Activated CD8-positive, alpha-beta memory T cell treated with anti-CD3 and anti-CD28 coated beads for 24 hours (primary cell): ENCODE measurements at places on chromosomes 1 and 21.

GRCh38 chr1:235056937-235057336 lies 71.7 kb downstream of the TOMM20 start:
- no peak for DNase-seq

DNA sequence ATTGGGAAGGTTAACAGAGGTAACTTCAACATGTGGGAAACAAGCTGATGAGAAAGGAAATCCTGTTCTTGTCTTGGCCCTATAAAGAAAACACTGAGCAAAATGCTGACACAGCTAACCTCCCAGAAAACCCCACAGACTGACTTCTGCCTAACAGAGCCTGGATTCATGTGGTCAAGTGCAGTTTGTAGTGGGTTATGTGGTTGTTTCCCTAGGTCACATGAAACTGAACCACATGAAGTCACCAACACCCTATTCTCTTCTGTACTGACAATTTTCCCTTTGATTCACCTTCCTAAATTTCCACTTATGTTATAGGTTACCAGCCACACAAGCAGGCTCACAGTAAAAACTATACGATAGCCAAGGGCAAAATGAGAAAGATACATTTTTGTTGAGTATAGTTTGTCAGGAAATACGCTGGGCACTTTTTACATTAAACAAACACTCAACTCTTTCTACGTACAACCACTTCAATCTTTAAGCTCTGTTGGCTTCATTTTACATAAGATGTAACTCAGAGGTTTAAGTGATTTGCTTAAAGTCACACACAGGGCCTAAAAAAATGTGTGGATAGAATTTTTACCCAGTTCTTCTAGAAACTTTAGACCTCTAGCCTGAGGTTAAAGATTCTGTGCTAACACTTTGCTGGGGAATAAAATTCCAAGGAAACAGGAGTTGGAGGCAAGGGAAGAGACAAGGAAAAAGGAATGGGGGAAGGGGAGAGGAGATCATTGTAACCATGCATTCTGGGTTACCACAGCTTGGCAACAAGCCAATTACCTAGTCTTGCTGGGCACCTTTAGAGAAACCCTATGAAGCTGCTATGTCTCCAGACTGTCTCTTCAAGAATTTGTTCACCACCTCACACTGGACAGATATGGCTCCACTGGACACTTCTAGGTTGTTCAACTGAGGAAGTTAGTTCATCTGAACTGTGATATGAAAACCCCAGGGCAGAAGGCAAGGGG lies 601.6 kb upstream of the USP24 start:
- DNase-seq = no peak

DNA sequence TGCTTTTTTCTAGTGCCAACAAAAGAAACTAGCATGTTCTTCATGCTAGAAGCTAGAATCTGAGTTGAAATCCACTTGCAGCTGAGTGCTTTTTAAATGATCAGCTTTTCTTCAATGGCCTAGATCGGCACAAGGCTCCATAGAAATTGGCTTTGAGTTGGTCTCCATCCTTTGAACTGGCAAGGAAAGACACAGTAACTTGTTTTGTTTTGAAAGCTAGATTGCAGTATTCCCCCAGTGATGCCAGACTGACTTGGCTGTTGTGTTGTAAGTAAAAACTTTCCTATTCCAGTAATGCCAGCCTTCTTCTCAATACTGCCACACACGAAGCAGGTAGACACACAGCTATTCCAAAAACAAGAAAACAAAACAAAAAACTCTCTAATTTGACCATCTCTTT lies 139.1 kb downstream of the FMN2 start:
- no peak for DNase-seq

DNA sequence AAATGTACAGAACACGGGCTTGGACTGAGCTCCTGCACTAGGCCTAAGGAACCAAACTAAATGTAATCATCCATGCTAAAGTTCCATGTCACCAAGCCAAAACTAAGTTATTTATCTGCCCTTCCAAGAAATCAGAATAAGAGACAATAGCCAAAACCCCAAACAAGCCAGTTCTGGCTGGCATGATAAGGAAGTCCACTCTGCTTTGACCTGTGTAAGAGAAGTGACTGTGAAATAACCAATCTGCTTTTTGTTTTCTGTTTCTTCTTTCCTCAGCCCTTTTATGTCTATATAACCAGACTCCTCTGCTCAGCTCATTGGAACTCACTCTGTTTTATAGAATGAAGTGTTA lies 15.1 kb downstream of the PLPPR5 start:
- DNase-seq = no peak

DNA sequence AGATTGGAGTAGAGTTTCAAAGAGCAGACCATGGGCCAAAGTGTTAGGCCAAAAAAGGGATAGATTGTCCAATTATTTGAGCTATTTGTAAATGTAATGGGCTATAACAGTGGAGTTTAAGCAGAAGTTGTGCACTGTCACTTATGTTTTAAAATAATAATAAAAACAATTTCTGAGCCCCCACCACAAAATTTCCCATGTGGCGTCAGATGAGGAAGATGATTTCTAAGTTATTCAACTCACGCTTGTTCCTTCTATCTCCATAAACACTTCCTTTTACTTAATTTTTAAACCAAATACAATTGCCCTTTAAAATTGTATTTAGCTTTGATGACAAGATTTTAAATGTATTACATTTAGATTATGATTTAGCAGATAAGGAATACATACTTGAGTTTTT lies 330.0 kb downstream of the PTPRC start:
- DNase-seq = no peak
